ENCODE measurements at places on chromosomes 3 and 15.

DNA sequence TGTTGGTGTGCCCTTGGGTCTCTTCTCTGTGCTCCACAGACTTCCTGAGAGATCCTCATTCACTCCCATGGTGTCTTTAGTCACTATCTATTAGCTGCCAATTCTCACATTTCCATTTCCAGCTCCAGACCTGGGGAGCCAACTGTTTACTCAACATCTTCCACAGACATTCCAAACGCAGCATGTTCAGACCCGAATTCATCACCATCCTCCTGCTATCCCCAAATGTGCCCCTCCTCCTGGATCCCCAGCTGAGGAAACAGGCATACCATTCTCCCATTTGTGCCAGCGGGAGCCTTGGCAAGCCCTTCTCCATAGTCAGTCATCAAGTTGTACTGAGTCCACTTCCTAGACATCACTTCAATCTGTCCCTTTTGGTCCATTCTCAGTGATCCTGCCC, 67.1 kb downstream of the TAMM41 start:
- DNase-seq, result no peak

- DNase-seq, result no peak
These were observed at the start of gene GPR15 for GRCh38 chr3:98531622-98532274. GPR15 (plus strand) TSS chr3:98531978; CDS start chr3:98532034, 56 bp downstream.

- no peak for DNase-seq
These were observed 462.2 kb upstream of the PROK2 start for GRCh38 chr3:72247126-72247525.

- no peak for DNase-seq
These were observed 60.3 kb upstream of the CCNL1 start for GRCh38 chr3:157220211-157220610.

DNA sequence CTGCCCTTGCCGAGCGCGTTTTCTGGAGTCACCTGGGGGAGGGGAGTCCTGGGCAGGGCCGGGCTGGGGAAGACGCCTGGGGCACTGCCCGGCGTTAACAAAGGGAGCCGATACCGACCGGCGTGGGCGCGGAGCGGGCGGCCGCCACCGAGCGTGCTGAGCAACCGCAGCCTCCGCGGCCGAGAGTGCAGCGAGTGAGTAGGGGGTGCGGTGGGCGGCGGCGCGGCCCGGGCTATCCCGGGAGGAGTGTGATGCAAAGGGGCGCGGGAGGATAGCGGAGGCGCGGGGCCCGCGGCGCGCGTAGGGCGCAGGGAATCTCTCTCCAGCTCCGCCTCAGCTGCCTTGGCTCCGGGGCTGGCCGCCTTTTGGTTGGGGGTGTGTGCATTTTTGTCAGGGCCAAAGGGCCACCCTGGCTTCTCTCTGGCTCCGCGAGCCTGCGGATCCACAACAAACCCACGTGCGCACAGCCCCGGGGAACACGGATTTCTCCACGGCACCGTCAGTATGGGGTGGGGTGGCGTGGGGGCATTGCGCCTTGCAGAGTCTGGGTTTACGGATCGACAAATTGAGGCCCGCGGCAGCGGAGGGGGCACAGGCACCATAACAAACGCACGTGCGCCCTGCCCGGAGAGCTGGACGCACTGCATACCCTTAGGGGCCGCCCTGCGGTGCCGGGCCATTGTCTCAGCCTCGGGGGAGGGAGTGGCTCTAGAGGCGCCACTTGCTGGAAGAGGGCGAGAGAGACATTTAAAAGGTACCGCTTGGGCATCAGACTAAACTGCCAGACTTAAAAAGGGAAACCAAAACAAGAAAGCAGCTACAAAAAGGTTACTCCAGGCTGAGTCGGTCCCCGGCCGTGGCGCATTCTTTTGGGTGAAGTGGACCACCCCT, 560 bp downstream of the ST6GAL1 start:
- peak; percentile 93 for DNase-seq
